ENCODE measurements at places on chromosomes 16 and 17. TPM values are rescaled to one million over a fixed set of nuclear protein-coding genes. Genes with fewer than 3 reads are reported as not detected.

DNA sequence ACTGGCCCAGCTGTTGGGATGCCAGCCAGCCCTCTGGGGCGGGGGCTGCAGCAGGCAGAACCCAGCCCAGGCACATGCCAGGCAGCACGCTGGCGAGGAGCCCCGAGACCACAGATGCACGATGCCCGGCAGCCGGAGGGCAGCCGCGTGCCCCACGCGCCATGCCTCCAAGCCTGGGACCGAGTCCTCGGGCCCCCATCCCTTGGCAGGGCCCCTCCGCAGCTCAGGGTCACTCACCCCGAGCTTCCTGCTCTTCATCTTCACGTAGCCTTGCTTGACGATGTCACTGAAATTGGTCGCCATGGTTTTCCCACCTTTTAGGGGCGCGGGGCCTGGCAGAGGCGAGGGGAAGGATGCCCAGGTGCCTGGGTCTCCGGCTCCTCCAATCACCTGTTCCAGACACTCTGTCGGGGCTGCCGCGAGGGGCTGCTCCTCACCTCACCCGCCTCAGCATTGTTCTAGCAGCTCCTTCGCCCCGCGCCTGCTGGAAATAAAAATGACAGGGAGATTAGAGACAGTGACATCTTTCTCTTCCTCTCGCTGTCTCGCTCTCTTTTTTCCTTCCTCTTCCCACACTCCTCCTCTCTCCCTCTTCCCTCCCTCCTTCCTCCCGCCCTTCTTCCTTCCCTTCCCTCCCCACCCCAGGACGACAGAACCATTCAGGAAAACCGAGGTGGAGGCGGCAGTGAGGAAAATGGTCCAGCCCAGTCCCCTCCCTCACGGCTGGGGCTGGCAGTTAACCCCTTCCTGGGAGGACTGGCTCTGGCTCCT is 6.9 kb downstream of the DOK4 start:
- H3K4me1 ChIP-seq: peaks cover 14% of the 10 kb centered on the region
- no peaks in the 10 kb centered on the region for H3K36me3 ChIP-seq
- no peaks in the 10 kb centered on the region for H3K27me3 ChIP-seq
- H3K4me3 ChIP-seq: no peak overlapping the region
- no peak overlapping the region for H3K27ac ChIP-seq

- H3K4me3 ChIP-seq: no peak overlapping the region
- DNase-seq: no peak
- H3K36me3 ChIP-seq: peaks cover 63% of the 10 kb centered on the region
- H3K27me3 ChIP-seq: no peaks in the 10 kb centered on the region
Observed at GRCh38 chr17:40129498-40129897, 7.7 kb downstream of the MSL1 start.

Gene CTRB1
- not detected for total RNA-seq

Gene AXIN2
- 4.4 TPM for total RNA-seq

Gene DCXR
- 105 TPM for total RNA-seq
